Activated naive CD4-positive, alpha-beta T cell treated with anti-CD3 and anti-CD28 coated beads, Interleukin-2, amount 50 U/mL, for 72 hours (primary cell): ENCODE measurements at places on chromosomes 6 and 20.

DNA sequence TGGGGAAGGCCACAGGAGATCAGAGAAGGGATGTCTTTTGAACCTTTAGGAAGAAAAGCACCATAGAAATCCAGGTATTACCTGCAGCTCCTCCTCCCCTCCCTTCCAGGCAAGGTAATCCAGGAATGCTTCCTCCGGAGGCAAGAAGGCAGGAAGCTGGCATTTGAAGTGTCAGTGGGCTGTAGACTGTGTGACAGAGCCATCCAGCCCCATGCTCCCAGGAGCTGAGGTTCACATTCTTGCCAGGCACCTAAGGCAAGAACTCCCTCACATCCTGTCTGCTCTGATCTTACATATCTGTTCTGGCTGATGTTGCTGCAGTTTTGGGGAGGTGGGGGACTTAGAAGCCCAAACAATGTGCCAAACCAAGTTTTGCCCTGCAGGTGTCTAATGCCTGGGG, 27.8 kb upstream of the SCUBE3 start:
- no peak for DNase-seq

DNA sequence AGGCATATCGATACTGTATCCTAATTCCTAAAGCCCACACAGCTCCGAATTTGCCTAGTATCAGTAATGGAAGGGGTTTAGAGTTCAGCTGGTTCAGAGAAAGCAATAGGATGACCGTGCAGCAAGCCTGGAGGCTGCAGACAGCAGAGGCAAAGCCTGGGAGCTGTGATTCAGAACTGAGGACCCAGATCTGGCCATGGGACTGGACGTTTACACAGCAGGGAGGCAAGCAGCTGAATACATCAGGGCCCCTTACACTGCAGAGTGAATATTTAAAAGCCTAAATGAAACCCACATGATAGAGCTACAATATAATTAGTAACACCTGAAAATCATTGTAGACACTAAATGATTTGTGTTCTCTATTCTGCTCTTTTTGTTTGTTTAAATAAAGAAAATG, 38.0 kb downstream of the ELOVL2 start:
- no peak for DNase-seq

GRCh38 chr6:136773473-136773796, 18.8 kb downstream of the MAP3K5 start:
- no peak for DNase-seq

GRCh38 chr6:128508588-128509296, 11.7 kb downstream of the PTPRK start:
- no peak for DNase-seq

- peak; percentile 62 for DNase-seq
These were observed 867 bp downstream of the EBF4 start for GRCh38 chr20:2693286-2694007.
